Caco-2 (cell line): ENCODE measurements at places on chromosomes 6 and 20. TPM values are rescaled to one million over a fixed set of nuclear protein-coding genes. Genes with fewer than 3 reads are reported as not detected.

GRCh38 chr6:41072836-41073202, at the start of gene NFYA:
Gene NFYA (plus strand): TSS chr6:41072974. CDS start chr6:41079090, 6,116 bp downstream.
- H3K4me3 ChIP-seq = peak within 1 kb of the TSS; percentile 98
- DNase-seq = no peak
- H3K27me3 ChIP-seq = no peaks in the 10 kb centered on the region

- no peaks in the 10 kb centered on the region for H3K36me3 ChIP-seq
- H3K27ac ChIP-seq = no peak overlapping the region
- H3K27me3 ChIP-seq = no peaks in the 10 kb centered on the region
- DNase-seq = no peak
Observed at GRCh38 chr6:280775-281468, 11.4 kb upstream of the DUSP22 start.

The OPN5 gene
- total RNA-seq = not detected in 2 replicates

DNA sequence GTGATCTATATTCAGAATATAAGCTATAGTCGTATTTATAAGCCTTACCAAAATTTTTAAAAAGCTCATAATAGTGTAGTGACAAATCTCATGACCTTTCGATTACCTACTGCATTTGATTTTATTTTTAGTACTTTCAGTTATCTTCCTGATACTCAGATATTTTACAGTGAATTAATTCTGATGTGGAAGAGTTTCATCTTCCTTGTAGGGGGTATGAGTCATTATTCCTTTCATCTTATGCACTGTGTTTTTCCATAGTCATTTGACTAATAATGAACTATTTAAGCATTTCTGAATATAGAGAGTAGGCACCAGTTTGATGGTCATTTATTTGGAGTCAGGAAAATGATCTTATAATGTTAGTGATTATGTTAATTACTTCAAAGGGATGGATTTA, 36.4 kb downstream of the HDGFL1 start:
- no peak overlapping the region for H3K4me3 ChIP-seq
- no peak overlapping the region for H3K27ac ChIP-seq
- no peaks in the 10 kb centered on the region for H3K4me1 ChIP-seq
- DNase-seq = no peak
- H3K36me3 ChIP-seq = no peaks in the 10 kb centered on the region
- H3K27me3 ChIP-seq = no peaks in the 10 kb centered on the region

GRCh38 chr20:54054516-54054915, 15.9 kb downstream of the BCAS1 start:
- no peaks in the 10 kb centered on the region for H3K27me3 ChIP-seq
- H3K4me3 ChIP-seq = no peak overlapping the region
- H3K4me1 ChIP-seq = no peaks in the 10 kb centered on the region
- no peak overlapping the region for H3K27ac ChIP-seq
- H3K36me3 ChIP-seq = no peaks in the 10 kb centered on the region

DNA sequence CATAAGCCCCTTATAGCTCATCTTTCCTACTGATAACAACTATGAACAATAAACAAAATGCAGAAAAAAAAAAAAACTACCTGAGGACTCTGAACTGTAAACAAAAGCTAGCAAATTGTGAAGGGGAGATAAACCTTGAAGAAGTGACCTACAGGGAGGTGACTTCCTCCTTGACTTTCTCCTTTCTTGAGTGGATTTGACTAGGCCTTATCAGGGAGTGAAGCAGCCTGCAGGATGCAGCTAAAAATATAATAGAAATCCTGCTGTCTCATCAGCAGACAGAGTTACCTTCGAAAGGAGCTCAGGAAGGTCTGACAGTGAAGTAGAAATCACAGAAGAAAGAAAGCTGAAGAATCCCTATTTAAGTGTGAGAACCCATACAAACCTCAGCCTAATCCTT, 322.0 kb upstream of the HTR1E start:
- H3K36me3 ChIP-seq = no peaks in the 10 kb centered on the region
- no peaks in the 10 kb centered on the region for H3K4me1 ChIP-seq
- DNase-seq = no peak
- no peak overlapping the region for H3K27ac ChIP-seq
- no peak overlapping the region for H3K4me3 ChIP-seq
- no peaks in the 10 kb centered on the region for H3K27me3 ChIP-seq

The HDGFL1 gene
- total RNA-seq = not detected in 2 replicates

GRCh38 chr6:4655196-4656025, 120.8 kb upstream of the CDYL start:
- H3K36me3 ChIP-seq = no peaks in the 10 kb centered on the region
- peaks cover 10% of the 10 kb centered on the region; the same call in 1 of the 2 replicates for H3K4me1 ChIP-seq
- no peak for DNase-seq
- H3K27ac ChIP-seq = peak overlapping the region; percentile 18

The MUC21 gene
- total RNA-seq = not detected in 2 replicates

- no peaks in the 10 kb centered on the region for H3K36me3 ChIP-seq
- no peaks in the 10 kb centered on the region for H3K27me3 ChIP-seq
- peaks cover 58% of the 10 kb centered on the region for H3K4me1 ChIP-seq
- DNase-seq = no peak
Observed at GRCh38 chr6:79469376-79470246, 67.6 kb downstream of the LCA5 start.

DNA sequence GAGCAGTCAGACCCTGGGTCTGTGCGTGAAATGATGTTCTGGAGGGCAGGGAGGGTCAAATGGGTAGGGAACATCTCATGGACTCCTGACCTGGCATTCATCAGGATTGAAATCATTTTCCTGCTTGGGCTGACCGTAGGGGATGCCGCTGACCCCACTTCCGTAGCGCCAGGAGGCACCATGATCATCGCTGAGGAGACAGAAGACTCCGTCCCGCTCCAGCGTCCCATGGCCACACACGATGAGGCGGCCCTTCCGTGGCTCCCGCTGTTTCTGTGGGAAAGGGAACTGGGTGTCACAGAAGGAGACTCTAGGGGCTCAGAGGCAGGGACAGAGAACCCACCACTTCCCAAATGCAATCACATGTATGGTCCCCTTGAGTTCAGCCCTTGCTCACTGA, 2.3 kb downstream of the NEU1 start:
- no peak overlapping the region for H3K4me3 ChIP-seq
- H3K27ac ChIP-seq = no peak overlapping the region
- peaks cover 12% of the 10 kb centered on the region for H3K4me1 ChIP-seq
- no peaks in the 10 kb centered on the region for H3K27me3 ChIP-seq

- no peak overlapping the region for H3K27ac ChIP-seq
- no peaks in the 10 kb centered on the region for H3K27me3 ChIP-seq
- no peaks in the 10 kb centered on the region for H3K36me3 ChIP-seq
- H3K4me3 ChIP-seq = no peak overlapping the region
Observed at GRCh38 chr6:55668591-55668990, 89.6 kb upstream of the HMGCLL1 start.

GRCh38 chr20:25285856-25286798, 38.2 kb downstream of the PYGB start:
- H3K4me1 ChIP-seq = no peaks in the 10 kb centered on the region
- H3K27ac ChIP-seq = no peak overlapping the region
- no peaks in the 10 kb centered on the region; the same call in 1 of the 2 replicates for H3K36me3 ChIP-seq

The DLK2 gene
- 0.75 and 1.2 TPM in 2 replicates for total RNA-seq

DNA sequence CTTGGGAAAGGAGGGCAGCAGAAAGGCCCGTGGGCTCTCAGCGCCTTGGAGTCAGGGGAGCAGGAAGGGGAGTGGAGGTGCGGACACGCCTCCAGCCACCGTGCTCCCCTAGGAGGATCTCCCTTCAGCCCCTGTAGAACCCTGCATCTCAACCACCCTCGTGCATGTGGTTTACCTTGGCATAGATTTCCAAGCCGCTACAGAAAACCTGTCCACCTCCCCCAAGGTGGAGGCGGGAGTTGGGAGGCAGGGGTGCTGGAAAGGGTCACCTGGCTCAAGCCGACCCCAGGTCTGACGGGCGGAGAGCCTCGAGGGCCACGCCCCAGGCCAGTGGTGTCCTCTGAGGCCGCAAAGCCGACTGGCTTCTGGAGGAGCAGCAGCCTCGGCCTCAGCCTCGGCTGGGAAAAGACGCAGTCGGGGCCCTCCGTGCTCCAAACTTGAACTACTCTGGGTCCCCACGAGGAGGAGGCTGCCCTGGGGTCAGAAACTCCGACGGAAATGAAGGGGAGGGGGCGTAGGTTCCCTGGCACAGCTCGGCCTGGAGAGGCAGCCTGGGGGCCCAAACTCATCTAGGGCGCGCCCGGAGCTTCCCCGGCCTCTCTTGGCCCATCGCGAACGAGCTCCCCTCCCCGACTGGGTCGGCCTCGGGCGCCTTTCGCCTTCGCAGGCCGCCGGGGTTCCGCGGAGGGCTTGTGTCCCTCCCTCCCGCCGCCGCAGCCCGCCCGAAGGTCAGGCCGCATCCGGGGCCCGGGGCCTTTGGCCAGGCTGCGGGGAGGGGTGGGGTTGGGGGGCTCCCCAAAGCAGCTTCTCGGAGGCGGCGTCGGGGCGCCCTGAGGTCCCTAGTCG, 6.3 kb upstream of the FOXF2 start:
- H3K27ac ChIP-seq = no peak overlapping the region
- no peaks in the 10 kb centered on the region for H3K36me3 ChIP-seq
- H3K4me3 ChIP-seq = no peak overlapping the region

GRCh38 chr6:129750360-129750759, 40.4 kb upstream of the ARHGAP18 start:
- no peak for DNase-seq
- no peak overlapping the region for H3K4me3 ChIP-seq
- no peaks in the 10 kb centered on the region for H3K27me3 ChIP-seq
- H3K4me1 ChIP-seq = no peaks in the 10 kb centered on the region
- no peak overlapping the region for H3K27ac ChIP-seq

GRCh38 chr6:56246881-56247653, at the start of gene COL21A1:
Gene COL21A1 (minus strand): TSS chr6:56247580. CDS start chr6:56182618, 64,962 bp downstream.
- DNase-seq = peak; percentile 64
- H3K36me3 ChIP-seq = no peaks in the 10 kb centered on the region
- H3K4me3 ChIP-seq = peak within 1 kb of the TSS; percentile 32
- no peaks in the 10 kb centered on the region for H3K4me1 ChIP-seq
- H3K27ac ChIP-seq = no peak within 1 kb of the TSS

GRCh38 chr6:130796313-130796905, 30.8 kb upstream of the SMLR1 start:
- H3K4me3 ChIP-seq = no peak overlapping the region
- H3K36me3 ChIP-seq = no peaks in the 10 kb centered on the region
- no peaks in the 10 kb centered on the region for H3K4me1 ChIP-seq
- no peak overlapping the region for H3K27ac ChIP-seq
- DNase-seq = no peak

DNA sequence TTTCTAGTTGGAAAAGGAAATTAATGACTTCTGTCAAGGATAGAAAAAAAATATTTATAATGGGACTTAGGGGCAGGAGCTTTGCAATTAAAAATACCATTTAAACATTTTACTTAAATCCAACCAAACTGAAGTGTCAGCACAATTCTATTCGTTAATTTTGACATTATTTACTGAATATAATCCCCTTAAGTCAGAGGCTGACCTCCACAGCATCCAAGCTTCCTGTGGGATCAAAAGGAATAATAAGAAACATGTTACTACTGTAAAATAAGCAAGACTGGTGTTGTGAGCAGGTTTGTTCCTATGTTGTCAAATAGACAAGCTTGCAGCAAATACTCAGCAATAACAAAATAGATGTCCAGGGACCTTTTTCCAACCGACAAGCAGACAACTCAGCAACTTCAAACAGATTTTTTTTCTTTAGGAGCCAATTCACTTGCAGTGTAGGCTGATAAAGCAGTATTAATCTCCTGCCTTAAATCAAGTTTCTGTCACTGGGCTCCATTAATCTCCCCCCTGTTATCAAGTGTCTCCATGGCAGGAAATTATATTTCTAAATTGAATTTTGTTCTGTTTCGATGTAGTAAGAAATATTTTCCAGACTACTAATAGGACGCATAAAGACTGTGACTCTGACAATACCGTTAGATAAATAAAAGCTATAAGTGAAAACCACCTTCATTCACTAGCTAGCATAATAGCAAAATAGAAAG, 157.4 kb downstream of the HACE1 start:
- no peaks in the 10 kb centered on the region for H3K4me1 ChIP-seq
- no peak for DNase-seq
- H3K4me3 ChIP-seq = no peak overlapping the region
- H3K36me3 ChIP-seq = no peaks in the 10 kb centered on the region

- H3K4me1 ChIP-seq = no peaks in the 10 kb centered on the region
- no peak overlapping the region for H3K27ac ChIP-seq
- H3K36me3 ChIP-seq = no peaks in the 10 kb centered on the region
- no peak for DNase-seq
- H3K27me3 ChIP-seq = no peaks in the 10 kb centered on the region
Observed at GRCh38 chr6:135030532-135031178, 24.0 kb downstream of the HBS1L start.

GRCh38 chr6:141594874-141595273, 537.9 kb upstream of the GJE1 start:
- no peak overlapping the region for H3K4me3 ChIP-seq
- no peak overlapping the region for H3K27ac ChIP-seq
- H3K36me3 ChIP-seq = no peaks in the 10 kb centered on the region
- no peaks in the 10 kb centered on the region for H3K27me3 ChIP-seq
- no peaks in the 10 kb centered on the region for H3K4me1 ChIP-seq
- no peak for DNase-seq
